ENCODE measurements at places on chromosomes 7 and 10. TPM values are rescaled to one million over a fixed set of nuclear protein-coding genes. Genes with fewer than 3 reads are reported as not detected.

Gene MMP21
- not detected for total RNA-seq

Gene KCNIP2
- total RNA-seq: 0.20 TPM

Gene PIP
- total RNA-seq: not detected

Gene ARHGAP19
- 4.5 TPM for total RNA-seq

Gene IGFBP3
- 370 TPM for total RNA-seq

Gene TRPV6
- not detected for total RNA-seq

Gene PLEKHS1
- not detected for total RNA-seq

Gene TMEM106B
- 89.6 TPM for total RNA-seq

Gene ENKUR
- total RNA-seq: not detected

Gene IKZF1
- not detected for total RNA-seq

Gene PLOD3
- total RNA-seq: 33.6 TPM

Gene MLXIPL
- not detected for total RNA-seq

Gene KEL
- not detected for total RNA-seq

Gene TSPAN12
- 45.3 TPM for total RNA-seq

Gene LRRN3
- not detected for total RNA-seq

Gene FEZF1
- total RNA-seq: not detected

Gene SLC16A9
- 4.9 TPM for total RNA-seq

Gene H2BK1
- not detected for total RNA-seq

Gene GFRA1
- 8.2 TPM for total RNA-seq

Gene LIPF
- total RNA-seq: not detected

Gene RSBN1L
- 8.9 TPM for total RNA-seq

Gene HOGA1
- total RNA-seq: 70.8 TPM

Gene OR6B1
- total RNA-seq: not detected

Gene ELMO1
- not detected for total RNA-seq

Gene GATA3
- total RNA-seq: 1.7 TPM

Gene PHTF2
- total RNA-seq: 5.1 TPM

Gene SPAM1
- total RNA-seq: not detected

Gene CPN1
- not detected for total RNA-seq

Gene CRYGN
- total RNA-seq: not detected

Gene RRP12
- 19.9 TPM for total RNA-seq

Gene NODAL
- total RNA-seq: not detected

Gene ADAM22
- 0.61 TPM for total RNA-seq

Gene SPRN
- not detected for total RNA-seq

Gene PLAU
- total RNA-seq: 27.6 TPM

Gene KCP
- total RNA-seq: 5.1 TPM

Gene TACC2
- 21.8 TPM for total RNA-seq

Gene PTF1A
- total RNA-seq: not detected

Data from Caki2 (cell line).